ENCODE measurements at places on chromosomes 2 and 18. TPM values are rescaled to one million over a fixed set of nuclear protein-coding genes. Genes with fewer than 3 reads are reported as not detected.

TMEM198 gene
- polyA plus RNA-seq: 19.9 TPM

CDH2 gene
- polyA plus RNA-seq: 14.2 TPM

FAP gene
- 10.6 TPM for polyA plus RNA-seq

KCNIP3 gene
- 2.1 TPM for polyA plus RNA-seq

MAPRE3 gene
- polyA plus RNA-seq: 20.7 TPM

ADCYAP1 gene
- polyA plus RNA-seq: 4.4 TPM

IL36B gene
- not detected for polyA plus RNA-seq

ABI2 gene
- polyA plus RNA-seq: 27.7 TPM

KATNAL2 gene
- polyA plus RNA-seq: 2.3 TPM

SLC4A3 gene
- 3.3 TPM for polyA plus RNA-seq

LRATD1 gene
- 67.3 TPM for polyA plus RNA-seq

MRPL30 gene
- 39.4 TPM for polyA plus RNA-seq

HRH4 gene
- polyA plus RNA-seq: 0.19 TPM

TEKT4 gene
- not detected for polyA plus RNA-seq

RAMP1 gene
- polyA plus RNA-seq: 76.1 TPM

FEV gene
- polyA plus RNA-seq: 11.9 TPM

ECEL1 gene
- polyA plus RNA-seq: 1.1 TPM

TANK gene
- polyA plus RNA-seq: 51.1 TPM

GKN1 gene
- polyA plus RNA-seq: not detected

MBD5 gene
- 18.7 TPM for polyA plus RNA-seq

COLEC11 gene
- polyA plus RNA-seq: 1.5 TPM

KYNU gene
- polyA plus RNA-seq: 3.1 TPM

EMX1 gene
- 0.22 TPM for polyA plus RNA-seq

TCF23 gene
- polyA plus RNA-seq: 0.10 TPM

TUBA3E gene
- polyA plus RNA-seq: 0.09 TPM

ALPI gene
- 80.6 TPM for polyA plus RNA-seq

TDRD15 gene
- not detected for polyA plus RNA-seq

ZNF521 gene
- 9.3 TPM for polyA plus RNA-seq

ZC3H15 gene
- polyA plus RNA-seq: 87.7 TPM

ACOXL gene
- 0.07 TPM for polyA plus RNA-seq

IL1B gene
- polyA plus RNA-seq: 3.9 TPM

SPEG gene
- 35.1 TPM for polyA plus RNA-seq

KCTD18 gene
- polyA plus RNA-seq: 13.3 TPM

RAX gene
- polyA plus RNA-seq: not detected

CMPK2 gene
- polyA plus RNA-seq: 13.3 TPM

FBXO15 gene
- 0.73 TPM for polyA plus RNA-seq

LDLRAD4 gene
- 9.1 TPM for polyA plus RNA-seq

MC4R gene
- 0.27 TPM for polyA plus RNA-seq

PSTPIP2 gene
- 11.5 TPM for polyA plus RNA-seq

GAL3ST2 gene
- 0.31 TPM for polyA plus RNA-seq

CYP27A1 gene
- 109 TPM for polyA plus RNA-seq

LRP1B gene
- 1.0 TPM for polyA plus RNA-seq

CDK15 gene
- 0.24 TPM for polyA plus RNA-seq

RNU2-63P gene
- not detected for polyA plus RNA-seq
